Activated T-cell treated with anti-CD3 and anti-CD28 coated beads, Interleukin-2, amount 50 U/mL, for 72 hours (primary cell): ENCODE measurements at places on chromosomes 7 and 10. TPM values are rescaled to one million over a fixed set of nuclear protein-coding genes. Genes with fewer than 3 reads are reported as not detected.

Gene ENTPD1
- 12.9 TPM for total RNA-seq

Gene TYW1B
- 1.5 TPM for total RNA-seq

Gene TMEM139
- total RNA-seq: 1.5 TPM

Gene LSM5
- total RNA-seq: 103 TPM

Gene HMX2
- 1.1 TPM for total RNA-seq

Gene SEC61A2
- total RNA-seq: 20.9 TPM

Gene IL6
- 0.46 TPM for total RNA-seq

Gene GPR146
- 2.7 TPM for total RNA-seq

Gene GNG11
- total RNA-seq: not detected

Gene H2BK1
- 4.4 TPM for total RNA-seq

Gene GPR158
- not detected for total RNA-seq

Gene ZP3
- total RNA-seq: 11.8 TPM

GRCh38 chr10:24444337-24444736 lies 235.4 kb downstream of the KIAA1217 start:
- H3K27me3 ChIP-seq: peaks cover 19% of the 10 kb centered on the region
- H3K4me3 ChIP-seq: no peak overlapping the region
- H3K36me3 ChIP-seq: no peaks in the 10 kb centered on the region
- no peak for DNase-seq
- H3K4me1 ChIP-seq: peaks cover 9% of the 10 kb centered on the region

DNA sequence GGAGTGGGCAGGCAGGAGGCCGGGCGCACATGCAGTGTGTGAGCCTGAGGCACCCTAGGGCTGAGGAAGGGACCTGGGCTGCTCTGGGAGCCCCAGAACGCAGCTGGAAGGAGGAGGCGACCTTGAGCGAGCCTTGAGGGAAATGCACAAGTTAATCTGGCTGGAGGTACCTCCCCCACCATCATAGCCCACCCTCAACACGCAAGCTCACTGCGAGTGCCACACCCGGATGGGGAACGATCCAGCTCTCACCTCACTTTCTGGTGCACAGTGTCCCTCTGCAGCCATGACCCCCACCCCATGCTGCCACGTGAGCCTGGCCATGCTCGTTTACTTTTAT lies 162.4 kb upstream of the PPP2R2D start:
- no peak overlapping the region for H3K27ac ChIP-seq
- no peak overlapping the region for H3K4me3 ChIP-seq
- H3K36me3 ChIP-seq: no peaks in the 10 kb centered on the region
- peaks cover 8% of the 10 kb centered on the region for H3K27me3 ChIP-seq

- H3K27me3 ChIP-seq: no peaks in the 10 kb centered on the region
- peaks cover 14% of the 10 kb centered on the region for H3K4me1 ChIP-seq
- peaks cover 4% of the 10 kb centered on the region for H3K36me3 ChIP-seq
- DNase-seq: no peak
These were observed 520 bp upstream of the MICU1 start for GRCh38 chr10:72626444-72626754.

- no peaks in the 10 kb centered on the region for H3K4me1 ChIP-seq
- no peaks in the 10 kb centered on the region for H3K27me3 ChIP-seq
- H3K27ac ChIP-seq: no peak overlapping the region
These were observed 120.9 kb downstream of the SEMA3D start for GRCh38 chr7:85065888-85066485.

GRCh38 chr10:112951359-112952281 lies 1.6 kb downstream of the TCF7L2 start:
- peak overlapping the region; percentile 66 for H3K27ac ChIP-seq
- peak; percentile 37 for DNase-seq
- peaks cover 4% of the 10 kb centered on the region for H3K36me3 ChIP-seq
- H3K4me1 ChIP-seq: peaks cover 36% of the 10 kb centered on the region
- H3K27me3 ChIP-seq: peaks cover 76% of the 10 kb centered on the region

DNA sequence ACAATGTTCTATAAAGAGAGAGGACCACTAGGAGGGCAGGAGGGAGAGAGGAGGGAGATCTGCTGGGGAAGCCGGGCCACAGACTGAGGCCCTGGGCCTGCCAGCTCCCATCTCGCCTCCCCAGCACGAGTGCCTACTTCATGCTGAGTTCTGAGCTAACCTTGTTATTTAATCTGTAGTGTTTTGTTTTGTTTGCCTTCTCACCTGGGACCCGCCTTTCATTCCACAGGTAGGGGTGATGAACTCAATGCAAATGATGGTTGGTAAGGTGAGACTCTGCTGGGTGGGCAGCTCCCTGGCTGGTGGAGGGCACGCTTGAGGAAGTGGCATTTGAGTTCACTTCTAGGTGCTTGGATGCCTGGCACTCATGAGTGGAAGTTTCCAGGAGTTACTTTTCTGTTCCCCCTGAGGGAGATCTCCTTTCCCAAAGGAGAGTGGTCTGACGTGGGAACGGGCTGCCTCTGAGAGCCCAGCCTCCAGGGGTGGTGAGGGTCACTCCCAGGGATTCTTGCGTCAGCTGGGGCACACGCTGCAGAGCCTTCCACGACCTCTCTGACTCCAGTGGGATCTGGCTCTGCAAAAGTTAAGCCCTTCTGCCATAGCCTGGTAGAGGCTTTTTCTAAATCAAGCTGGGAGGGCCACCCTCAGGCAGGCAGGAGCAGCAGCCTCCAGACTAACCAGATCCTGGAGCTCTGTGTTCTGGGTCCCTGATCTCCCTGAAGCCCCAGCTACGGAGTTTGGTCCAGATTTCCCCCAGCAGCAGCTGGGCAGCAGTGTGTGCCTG lies 22.4 kb downstream of the UBTD1 start:
- peaks cover 7% of the 10 kb centered on the region for H3K27me3 ChIP-seq
- H3K4me3 ChIP-seq: no peak overlapping the region
- DNase-seq: no peak
- no peaks in the 10 kb centered on the region for H3K4me1 ChIP-seq
- no peaks in the 10 kb centered on the region for H3K36me3 ChIP-seq

- no peak for DNase-seq
- no peaks in the 10 kb centered on the region for H3K27me3 ChIP-seq
- no peaks in the 10 kb centered on the region for H3K4me1 ChIP-seq
- H3K4me3 ChIP-seq: no peak overlapping the region
- H3K27ac ChIP-seq: no peak overlapping the region
These were observed 211.2 kb downstream of the CRPPA start for GRCh38 chr7:16210171-16210570.

DNA sequence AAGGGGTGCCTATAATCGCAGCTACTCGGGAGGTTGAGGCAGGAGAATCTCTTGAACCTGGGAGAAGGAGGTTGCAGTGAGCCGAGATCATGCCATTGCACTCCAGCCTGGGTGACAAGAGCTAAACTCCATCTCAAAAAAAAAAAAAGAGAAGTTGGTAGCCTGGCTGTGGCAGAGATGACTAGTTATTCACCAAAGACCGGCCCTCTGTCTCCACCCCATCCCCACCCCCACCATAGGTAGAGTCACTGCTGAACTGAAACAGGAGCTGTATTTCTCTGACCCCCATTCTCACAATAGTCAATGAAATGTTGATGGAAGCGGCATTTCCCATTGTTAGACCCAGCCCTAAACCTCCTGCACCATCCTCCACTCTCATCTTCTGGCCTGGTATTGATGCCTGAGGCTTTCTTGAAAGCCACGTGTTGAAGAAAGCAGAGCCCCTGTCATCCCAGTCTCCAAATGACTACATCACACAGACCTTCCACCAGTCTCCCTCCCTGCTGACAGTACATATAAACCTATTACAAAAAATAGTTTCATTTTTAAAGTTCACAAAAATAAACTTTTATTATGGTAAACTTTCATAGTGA lies 9.4 kb upstream of the PIK3CG start:
- DNase-seq: no peak
- H3K4me3 ChIP-seq: no peak overlapping the region
- H3K36me3 ChIP-seq: peaks cover 14% of the 10 kb centered on the region
- H3K4me1 ChIP-seq: peaks cover 22% of the 10 kb centered on the region
- peaks cover 5% of the 10 kb centered on the region for H3K27me3 ChIP-seq

GRCh38 chr7:111329367-111330234 lies 232.7 kb downstream of the IMMP2L start:
- no peak overlapping the region for H3K4me3 ChIP-seq
- peaks cover 4% of the 10 kb centered on the region for H3K36me3 ChIP-seq
- H3K27me3 ChIP-seq: no peaks in the 10 kb centered on the region
- no peak for DNase-seq
- peaks cover 11% of the 10 kb centered on the region for H3K4me1 ChIP-seq

DNA sequence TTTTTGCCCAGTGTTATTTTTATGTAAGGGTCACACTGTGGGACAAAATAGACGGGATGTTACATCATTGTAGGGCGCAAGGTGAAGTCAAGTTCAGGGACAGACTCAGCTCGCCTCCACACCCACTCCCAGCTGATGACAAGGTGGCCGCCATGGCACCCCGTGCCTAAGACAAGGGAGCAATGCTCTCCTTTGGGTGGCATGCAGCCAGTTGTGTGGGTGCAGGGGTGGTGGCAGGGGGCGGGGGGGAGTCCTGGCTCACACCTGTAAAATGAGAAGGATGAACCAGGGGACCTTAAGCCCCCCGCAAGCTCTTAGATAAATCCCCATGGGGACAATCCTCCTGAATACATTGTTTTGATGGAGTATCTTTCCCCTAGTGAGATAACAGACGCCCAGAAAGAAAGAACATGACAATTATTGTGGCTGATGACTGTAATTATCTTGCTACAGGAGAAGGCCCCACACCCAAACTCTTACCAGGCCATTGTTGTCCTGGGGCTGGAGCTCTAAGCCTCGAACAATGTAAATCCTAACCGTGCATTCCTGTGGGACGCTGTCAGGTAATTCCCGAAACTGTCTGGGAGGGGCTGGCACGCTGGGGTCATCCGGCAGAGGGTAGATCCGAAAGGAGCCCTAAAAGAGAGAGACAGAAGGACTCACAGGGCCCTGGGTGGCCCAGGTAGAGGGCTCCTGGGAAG lies 148.7 kb downstream of the MYOF start:
- no peaks in the 10 kb centered on the region for H3K4me1 ChIP-seq
- no peak for DNase-seq
- H3K36me3 ChIP-seq: no peaks in the 10 kb centered on the region
- no peak overlapping the region for H3K4me3 ChIP-seq

DNA sequence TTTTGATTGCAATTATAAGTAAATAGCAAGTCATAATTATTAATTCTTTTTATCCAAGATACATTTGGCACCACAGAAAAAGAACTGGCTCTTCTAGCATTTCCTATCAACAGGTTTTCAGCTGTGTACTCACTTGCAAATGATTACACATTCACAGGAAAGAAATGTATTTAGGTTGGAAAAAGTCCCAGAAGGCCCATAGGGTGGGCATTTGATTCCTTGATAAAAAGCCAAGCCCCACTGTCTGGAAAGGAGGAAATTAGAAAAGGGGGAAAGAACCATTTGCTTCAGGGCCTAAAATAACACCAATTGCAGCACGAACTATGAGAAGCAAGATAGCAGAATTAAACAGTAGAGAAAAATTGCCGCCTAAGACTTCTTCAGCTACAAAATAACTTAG lies 80.8 kb upstream of the COL1A2 start:
- no peaks in the 10 kb centered on the region for H3K4me1 ChIP-seq
- peaks cover 13% of the 10 kb centered on the region for H3K27me3 ChIP-seq
- no peak overlapping the region for H3K27ac ChIP-seq
- peaks cover 3% of the 10 kb centered on the region for H3K36me3 ChIP-seq
- no peak for DNase-seq

DNA sequence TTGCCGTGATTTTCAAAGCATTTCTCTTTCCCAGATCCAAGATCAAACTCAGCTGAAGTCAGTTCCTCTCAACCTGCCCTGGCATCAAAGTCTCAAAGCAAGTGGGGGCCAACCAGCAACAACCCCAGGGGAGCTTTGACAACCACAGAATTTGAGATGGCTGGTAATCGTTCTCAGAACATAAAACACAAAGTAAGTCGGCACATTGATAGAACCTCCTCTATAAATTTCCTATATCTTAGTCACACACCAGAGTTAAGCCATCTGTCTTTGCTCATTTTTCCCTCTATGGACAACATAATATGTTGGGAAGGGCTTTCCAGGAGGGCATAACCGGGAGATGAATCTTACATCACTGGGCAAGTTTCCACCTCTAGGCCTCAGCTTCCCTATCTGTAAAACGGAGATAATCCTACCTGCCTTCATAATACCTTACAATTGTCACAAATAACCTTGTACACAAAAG lies 1.2 kb upstream of the DNAJC9 start:
- H3K4me1 ChIP-seq: peaks cover 70% of the 10 kb centered on the region
- H3K27me3 ChIP-seq: no peaks in the 10 kb centered on the region
- no peak for DNase-seq
- H3K4me3 ChIP-seq: peak overlapping the region; percentile 100

DNA sequence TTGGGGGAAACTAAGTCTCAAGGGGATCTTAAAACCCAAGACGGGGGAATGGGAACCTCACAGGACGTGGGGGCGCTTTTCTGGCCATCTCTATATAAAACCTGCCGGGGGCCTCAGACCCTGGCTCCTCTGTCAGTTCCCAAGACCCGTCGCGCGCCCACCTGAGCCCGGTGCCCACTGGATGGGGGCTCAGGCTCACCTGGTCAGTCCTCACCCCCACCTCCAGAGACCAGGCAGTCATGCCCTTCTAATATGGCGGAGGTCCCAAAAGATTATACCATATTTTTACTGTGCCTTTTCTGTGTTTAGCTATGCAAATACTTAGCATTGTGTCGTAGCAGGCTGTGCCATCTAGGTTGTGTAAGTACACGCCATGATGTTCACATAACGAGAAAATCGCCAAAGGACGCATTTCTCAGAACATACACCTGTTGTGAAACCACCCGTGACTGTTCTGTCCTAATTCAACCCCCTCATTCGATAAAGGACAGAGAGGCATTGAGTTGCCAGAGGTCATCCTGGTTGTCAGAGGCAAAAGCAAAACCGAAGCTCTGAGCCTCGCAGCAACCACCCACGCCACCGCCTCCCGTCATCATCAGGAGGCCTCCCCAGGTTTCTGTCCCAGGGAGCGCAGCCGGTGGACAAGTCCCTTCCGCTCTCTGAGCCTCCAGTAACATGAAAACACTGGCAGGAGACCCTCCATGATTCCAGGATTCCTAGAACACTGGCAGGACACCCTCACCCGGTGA lies 28.9 kb downstream of the OAT start:
- H3K36me3 ChIP-seq: no peaks in the 10 kb centered on the region
- DNase-seq: no peak
- H3K4me1 ChIP-seq: no peaks in the 10 kb centered on the region

GRCh38 chr7:98840096-98840495 lies 29.7 kb downstream of the TMEM130 start:
- no peaks in the 10 kb centered on the region for H3K4me1 ChIP-seq
- H3K4me3 ChIP-seq: no peak overlapping the region
- no peak overlapping the region for H3K27ac ChIP-seq
- DNase-seq: no peak
- no peaks in the 10 kb centered on the region for H3K36me3 ChIP-seq
- H3K27me3 ChIP-seq: no peaks in the 10 kb centered on the region

- H3K36me3 ChIP-seq: no peaks in the 10 kb centered on the region
- DNase-seq: no peak
- no peaks in the 10 kb centered on the region for H3K27me3 ChIP-seq
- H3K4me1 ChIP-seq: no peaks in the 10 kb centered on the region
- H3K4me3 ChIP-seq: no peak overlapping the region
These were observed 74.4 kb downstream of the TNS3 start for GRCh38 chr7:47507522-47507921.

GRCh38 chr10:129792141-129792540 lies 171.9 kb downstream of the EBF3 start:
- no peaks in the 10 kb centered on the region for H3K4me1 ChIP-seq
- no peak overlapping the region for H3K4me3 ChIP-seq
- DNase-seq: no peak
- H3K36me3 ChIP-seq: peaks cover 8% of the 10 kb centered on the region
- no peak overlapping the region for H3K27ac ChIP-seq
- no peaks in the 10 kb centered on the region for H3K27me3 ChIP-seq
